Effector memory CD8-positive, alpha-beta T cell (primary cell): ENCODE measurements at places on chromosomes 6 and 20.

GRCh38 chr6:168926306-168926705 lies 327.3 kb downstream of the THBS2 start:
- no peak for DNase-seq

- no peak for DNase-seq
Observed at GRCh38 chr20:44153636-44154043, 33.3 kb downstream of the JPH2 start.

- DNase-seq = no peak
Observed at GRCh38 chr6:250676-251075, 41.6 kb upstream of the DUSP22 start.

GRCh38 chr6:135094403-135094821 lies 39.8 kb upstream of the HBS1L start:
- DNase-seq = peak; percentile 9

DNA sequence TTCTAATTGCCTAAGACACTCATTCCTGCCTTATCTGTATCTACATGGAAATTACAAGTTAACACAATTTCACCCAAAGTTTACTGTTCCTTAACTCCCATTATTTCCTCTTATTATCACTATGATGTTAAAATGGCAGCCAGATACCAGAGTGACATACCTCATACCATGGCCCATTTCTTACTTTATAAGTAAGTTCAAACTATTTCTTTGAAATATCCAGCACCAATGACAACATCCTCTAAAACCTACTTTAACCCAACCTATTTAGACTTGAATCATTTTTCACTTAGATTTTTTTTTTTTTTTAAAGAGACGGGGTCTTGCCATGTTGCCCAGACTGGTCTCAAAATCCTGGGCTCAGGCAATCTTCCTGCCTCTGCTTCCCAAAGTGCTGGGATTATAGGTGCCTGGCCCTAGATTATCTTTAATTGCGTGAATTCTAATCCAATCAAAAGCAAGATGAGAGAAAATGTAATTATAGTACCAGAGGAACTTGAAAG lies 10.0 kb downstream of the REV3L start:
- no peak for DNase-seq

DNA sequence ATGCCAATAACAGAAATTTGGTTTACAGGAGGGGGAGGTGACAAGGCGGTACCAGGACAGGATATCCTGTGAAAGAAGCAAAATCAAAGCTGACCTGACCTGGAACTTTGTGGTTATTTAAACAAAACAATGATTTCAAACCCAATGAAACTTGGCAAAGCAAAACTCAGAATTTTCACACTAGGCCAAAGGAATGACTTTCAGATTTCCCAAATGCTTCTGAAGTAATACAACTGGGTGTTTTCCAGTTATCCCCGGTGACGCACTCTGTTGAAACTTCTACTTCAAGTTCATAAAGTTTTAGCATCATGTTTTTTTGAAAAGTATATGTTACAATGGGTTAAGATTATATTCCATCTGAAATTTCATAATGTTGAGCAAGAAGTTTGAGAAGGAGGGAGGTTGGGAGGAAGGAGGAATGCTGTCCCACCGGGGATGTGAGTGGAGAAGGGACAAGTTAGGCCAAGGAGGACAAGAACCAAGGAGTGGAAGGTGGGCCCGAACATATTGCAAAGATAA lies 78.1 kb upstream of the TRAF3IP2 start:
- DNase-seq = no peak

- DNase-seq = no peak
Observed at GRCh38 chr6:47977314-47977713, 133.7 kb downstream of the PTCHD4 start.

GRCh38 chr6:78861509-78861908 lies 5.8 kb upstream of the IRAK1BP1 start:
- DNase-seq = no peak

DNA sequence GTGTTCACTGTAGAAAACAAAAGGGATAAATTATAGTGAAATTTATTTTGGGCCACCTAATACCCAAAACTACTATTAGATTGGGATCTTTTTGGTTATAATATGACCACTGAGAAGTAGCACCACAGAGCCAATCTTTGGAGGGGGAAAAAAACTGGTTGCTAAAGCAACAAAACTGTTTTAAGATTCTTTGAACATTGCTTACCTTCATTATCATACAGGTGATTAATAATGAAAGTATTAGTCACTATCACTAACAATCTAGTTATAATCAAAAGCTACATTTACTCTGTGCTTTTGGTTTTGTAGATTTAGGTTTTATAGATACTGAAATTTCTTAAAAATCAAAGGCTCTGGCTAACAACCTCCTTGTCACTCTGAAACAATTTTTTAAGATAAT lies 31.7 kb downstream of the STX7 start:
- no peak for DNase-seq

GRCh38 chr6:44431118-44431725 lies 43.7 kb downstream of the CDC5L start:
- DNase-seq = peak; percentile 26

GRCh38 chr20:41095110-41095969 lies 42.0 kb upstream of the PLCG1 start:
- DNase-seq = peak; percentile 47

GRCh38 chr6:68675548-68675947 lies 40.5 kb downstream of the ADGRB3 start:
- no peak for DNase-seq

DNA sequence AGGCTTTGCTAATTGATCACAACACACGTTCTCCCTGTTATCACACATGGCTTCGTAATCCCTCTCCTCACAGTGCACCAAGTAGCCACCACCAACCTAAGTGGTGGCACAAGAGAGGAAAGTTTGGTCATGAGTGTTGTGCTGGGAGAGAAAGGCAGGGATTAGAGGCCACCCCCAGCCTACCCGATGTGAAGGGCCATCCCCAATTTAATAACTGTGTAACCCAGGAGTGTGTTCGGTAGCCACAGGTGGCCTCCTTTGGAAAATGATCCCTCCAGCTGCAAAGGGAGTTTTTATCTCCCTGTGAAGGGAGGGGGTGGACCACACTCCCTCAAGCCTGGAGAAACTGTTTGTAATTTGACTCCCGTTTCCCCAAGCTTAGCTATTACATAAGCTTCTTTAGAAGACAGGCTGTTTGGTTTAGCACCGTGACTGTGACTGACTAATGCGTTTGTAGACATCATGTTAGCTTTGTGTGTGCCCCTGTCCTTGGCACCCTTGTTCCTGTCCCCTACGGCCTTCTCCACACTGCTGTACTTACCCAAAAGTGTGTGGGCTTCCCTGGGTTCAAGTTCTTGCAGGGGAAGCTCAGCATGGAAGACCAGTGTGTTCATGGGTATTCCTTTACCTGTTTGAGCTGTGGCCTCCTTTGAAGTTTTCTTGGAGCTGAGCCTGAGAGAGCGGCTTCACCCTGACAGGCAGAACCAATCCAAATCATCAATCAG lies 20.6 kb downstream of the PPP1R16B start:
- DNase-seq = no peak

DNA sequence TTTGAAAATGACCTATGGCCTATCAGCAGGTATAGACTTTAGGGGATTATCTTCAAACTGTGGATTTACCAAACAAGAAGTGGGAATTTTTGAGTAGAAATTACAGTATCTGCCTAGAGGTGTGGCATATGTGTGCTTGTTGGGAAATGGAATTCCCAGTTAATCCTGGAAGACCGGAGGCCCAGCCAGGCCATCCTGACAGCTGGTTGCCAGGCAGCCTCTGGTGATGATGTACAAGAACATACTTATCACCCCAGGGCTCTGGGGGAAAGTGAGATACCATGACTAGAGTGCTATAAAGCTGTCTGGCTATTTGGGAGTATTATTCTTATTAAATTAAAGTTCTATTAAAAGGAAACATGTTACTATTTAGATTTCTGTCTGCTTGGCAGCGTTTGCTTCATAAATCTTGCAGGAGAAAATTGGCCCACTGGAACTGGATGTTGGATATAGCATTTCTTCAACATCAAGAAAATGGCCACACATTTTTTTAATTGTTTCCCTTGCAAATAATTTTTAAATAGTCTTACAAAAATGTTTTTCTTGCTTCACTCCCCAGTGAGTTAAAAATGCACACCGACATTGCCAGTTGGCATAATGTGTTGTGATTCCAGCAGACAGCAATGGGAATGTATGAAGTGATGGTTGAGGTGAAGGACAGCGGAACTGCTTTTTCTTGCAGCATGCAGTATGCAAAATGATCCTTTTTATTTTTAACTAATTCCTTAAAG lies 187.8 kb downstream of the MYLK4 start:
- DNase-seq = no peak

GRCh38 chr20:41218466-41218865 lies 81.1 kb downstream of the PLCG1 start:
- DNase-seq = no peak

DNA sequence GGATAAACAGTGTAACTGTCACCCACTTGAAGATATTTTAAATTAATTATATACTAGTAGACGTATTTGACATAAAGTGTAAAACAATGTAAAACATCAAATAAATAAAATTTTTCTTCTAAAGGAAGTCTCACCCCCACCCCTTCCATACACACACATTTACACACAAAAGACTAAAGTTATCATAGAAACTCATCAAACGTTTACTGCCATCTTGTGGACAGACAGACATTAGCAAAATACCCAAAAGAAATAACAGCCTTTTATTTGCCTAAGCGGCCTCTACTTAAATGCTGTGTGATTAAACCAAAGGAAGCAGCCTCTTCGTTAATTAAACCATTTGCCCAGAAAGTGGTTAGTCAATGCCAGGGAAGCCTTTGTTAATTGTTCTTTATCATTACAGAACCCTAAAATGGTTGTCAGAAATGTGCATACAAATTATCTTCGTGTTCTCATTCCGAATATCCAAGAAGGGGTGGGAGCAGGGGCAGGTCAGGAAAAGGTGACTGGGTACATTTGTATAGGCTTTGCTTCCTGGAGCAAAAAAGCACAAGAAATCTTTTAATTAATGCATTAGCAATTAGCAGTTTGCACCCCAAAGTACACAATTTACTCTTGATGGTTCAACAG lies 176.2 kb upstream of the SASH1 start:
- DNase-seq = no peak

GRCh38 chr6:143322386-143322785 lies 128.1 kb downstream of the ADAT2 start:
- no peak for DNase-seq

- DNase-seq = no peak
Observed at GRCh38 chr20:20331817-20332216, 36.1 kb upstream of the INSM1 start.

DNA sequence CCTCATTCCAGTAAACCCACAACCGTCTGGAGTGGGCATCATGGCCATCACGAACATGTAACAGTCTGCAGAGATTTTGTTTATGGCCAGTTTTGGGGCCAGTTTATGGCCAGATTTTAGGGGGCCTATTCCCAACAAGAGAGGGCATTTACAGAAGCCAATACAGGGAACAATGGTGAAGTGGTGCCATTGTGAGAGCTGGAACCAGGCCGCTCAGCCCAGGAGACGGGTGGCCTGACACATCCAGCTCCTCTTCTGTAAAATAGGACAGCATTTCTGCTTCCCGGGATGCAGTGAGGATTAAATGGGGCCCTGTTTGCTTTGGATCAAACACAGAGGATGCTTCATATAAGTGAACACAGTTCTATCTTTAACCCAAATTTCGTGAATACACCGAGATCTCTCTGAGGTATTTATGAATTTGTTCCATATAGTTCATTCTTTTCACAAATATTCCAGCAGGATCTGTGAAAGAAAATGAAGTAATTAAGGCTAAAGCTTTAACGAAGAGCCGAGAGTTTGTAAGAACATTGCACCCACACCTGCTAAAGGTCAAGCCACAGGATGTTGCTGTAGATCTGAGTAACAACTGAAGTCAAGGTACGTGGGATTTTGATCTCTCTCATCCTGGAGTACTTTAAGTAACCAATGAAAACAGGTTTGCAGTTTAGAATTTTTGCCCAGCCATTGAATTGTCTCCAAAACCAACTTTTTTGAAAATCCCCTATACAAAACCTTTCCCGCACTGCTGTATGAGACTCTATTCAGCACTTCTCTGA lies 14.5 kb upstream of the SIRPG start:
- DNase-seq = no peak

GRCh38 chr6:106119546-106119945 lies 33.4 kb downstream of the PRDM1 start:
- no peak for DNase-seq

DNA sequence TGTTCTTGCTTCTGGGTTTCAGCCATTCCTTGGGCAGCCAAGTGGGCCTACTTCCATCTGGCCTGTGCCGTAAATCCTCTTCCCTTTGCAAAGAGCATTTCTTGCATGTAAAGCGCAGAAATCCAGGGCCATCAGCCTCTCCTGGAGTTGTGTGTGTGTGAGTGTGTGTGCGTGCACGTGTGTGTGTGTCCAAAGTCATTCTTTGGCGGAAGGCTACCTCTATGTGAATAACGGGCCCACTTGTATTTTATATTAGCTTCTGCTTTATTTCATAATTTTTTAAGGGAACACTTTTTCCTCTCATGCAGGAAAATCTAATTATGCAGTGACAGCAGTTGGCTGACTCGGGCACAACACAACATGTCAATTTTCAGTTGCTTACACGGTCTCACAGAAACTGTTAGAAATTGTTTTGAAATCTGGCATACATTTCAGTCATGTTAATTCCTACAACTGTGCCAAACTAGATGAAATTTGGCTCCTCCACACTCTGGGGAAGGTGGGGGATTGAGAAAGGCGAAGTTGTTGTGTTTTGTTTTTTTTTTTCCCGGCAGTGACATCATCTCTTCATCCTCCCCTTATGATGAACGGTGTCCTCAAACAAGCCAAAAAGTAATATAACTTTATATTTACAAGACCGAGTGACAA lies 223.7 kb upstream of the TSHZ2 start:
- DNase-seq = no peak

DNA sequence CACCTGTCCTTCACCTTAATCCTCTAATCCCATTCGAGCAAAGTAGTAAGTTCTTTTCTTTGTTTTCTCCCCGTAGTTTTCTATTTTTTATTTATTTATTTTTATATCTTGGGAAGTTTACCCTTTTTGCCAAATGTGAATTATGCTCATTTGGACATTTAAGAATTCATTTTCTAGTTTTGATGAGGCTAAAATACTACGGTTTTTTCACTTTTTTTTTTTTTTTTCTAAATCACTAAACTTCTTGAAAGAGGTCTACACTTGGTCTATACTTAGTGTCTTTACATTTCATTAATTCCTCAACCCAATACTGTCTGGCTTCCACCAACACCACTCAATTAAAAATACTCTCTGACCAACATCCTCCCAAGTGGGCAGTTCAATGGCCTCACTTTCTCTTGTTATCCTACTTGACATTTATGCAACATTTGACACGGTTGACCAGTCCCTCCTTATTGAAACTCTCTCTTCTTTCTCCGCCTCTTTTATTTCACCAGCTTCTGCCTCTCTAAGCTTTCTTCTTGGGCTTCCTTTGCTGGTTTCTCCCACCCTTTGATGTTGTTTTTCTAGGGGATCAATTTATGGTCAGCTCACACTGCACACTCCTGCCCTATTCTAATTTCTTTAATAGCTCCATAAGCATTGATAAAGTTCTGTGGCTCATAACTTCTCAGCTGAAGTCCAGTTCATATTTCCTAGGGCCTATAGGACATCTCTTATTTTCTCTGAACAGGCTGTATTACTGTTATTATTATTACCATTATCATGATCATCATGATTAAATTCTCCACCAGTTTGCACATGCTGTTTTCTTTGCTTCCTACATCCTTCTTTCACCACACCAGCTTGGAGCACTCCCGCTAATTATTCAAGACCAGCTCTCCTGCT lies 72.6 kb upstream of the CITED2 start:
- DNase-seq = no peak
